ENCODE measurements at places on chromosomes 12 and 14.

DNA sequence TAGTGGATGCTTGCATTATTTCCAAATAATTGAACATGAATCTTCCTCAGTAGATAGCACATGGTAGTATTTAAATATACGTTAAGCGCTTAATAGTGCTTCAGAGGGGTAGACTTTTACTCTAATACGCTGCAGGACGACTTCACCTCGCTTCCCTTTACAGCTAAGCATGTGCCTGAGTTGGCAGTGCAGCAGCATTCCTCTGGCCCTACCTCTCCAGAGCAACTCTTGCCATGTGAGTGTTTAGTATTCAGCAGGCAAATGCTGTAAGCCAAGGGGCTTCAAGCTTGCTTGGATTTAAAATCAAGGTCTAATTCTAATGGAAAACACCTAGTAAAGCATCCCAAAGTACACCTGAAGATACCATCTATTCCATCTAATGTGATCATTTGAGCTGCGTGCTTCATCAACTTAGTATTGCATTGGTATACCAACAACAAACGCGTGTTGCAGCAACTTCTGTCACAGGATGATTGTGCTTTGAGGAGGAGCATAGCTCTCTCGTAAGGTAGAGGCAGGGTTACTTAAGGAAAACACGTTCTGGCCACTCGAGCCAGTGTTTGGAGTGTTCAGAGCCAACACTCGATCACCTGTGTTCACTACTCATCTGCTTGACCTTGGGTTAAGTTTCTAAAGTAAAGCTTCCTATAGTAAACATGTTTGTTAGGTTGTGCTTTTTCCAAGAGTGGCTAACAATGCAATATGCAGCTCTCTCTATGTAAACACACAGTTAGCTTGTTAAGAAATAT is 60.6 kb downstream of the PIWIL1 start:
- no peak for DNase-seq

GRCh38 chr12:3263939-3264922 is 187.1 kb downstream of the TSPAN9 start:
- DNase-seq, result no peak

- DNase-seq, result no peak
Measured at GRCh38 chr12:67909681-67910080, 79.6 kb upstream of the IFNG-AS1 start.

- no peak for DNase-seq
Measured at GRCh38 chr12:2397356-2398045, 344.7 kb downstream of the CACNA1C start.

DNA sequence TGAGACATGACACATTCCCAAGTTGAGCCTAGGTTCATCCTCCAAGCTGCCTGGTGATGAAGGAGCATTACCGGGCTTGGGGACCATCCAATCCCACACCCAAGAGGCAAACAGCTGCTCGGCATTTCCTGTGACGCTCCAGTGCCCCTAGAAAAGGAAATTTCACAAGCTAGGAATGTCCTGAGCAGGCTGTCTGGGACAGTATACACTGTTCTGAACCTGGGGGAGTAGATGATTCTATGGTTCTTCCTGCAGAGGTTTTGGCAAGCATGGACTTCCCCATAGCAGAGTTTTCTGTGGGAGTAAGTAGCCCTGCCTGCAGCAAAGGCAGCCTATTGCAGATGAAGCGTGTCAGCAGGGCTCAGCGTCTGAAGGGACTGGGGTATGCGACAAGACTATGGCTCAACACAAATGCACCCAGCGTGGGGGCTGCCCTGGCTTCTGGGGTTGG is 47.4 kb upstream of the SRSF5 start:
- DNase-seq, result no peak

GRCh38 chr14:63249092-63249491 is 44.8 kb downstream of the RHOJ start:
- DNase-seq, result no peak

DNA sequence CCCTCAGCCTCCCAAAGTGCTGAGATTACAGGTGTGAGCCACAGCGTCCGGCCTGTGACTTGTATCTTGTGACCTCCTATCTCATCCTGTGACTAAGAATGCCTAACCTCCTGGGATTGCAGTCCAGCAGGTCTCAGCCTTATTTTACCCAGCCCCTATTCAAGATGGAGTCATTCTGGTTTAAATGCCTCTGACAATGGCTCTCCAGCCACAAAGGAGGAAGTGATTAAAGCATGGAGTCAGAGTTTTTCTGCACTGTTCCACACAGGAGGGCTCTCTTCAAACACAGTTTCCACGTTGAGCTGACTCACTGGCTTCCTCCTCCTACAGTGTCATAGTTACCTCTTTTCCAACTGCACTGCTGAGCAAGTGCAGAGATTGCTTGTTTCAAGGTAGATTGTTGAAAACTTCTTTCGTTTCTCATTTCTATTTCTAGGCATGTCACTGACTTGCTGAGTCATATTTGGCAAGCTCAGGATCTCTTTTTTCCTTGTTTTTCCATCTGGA is 383.8 kb downstream of the PCNX1 start:
- DNase-seq, result no peak

DNA sequence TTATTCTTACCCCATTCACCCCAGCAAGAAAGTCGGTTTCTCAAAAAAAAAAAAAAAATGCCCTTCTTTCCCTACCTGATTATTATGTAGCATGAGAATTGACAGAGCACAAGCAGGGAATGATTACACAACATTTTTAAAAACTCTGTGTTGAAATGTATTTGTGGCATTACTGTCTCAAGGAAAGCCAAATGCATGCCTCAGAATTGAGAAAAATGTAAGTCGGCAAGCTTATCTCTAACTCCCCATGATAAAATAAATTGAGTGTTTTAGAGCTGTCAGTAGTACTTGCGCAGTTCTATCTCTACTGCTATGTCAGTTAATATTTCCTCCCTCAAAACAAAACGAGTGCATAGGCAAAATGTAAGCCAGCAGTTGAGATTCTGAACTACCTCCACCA is 25.7 kb downstream of the ANO4 start:
- DNase-seq, result no peak

DNA sequence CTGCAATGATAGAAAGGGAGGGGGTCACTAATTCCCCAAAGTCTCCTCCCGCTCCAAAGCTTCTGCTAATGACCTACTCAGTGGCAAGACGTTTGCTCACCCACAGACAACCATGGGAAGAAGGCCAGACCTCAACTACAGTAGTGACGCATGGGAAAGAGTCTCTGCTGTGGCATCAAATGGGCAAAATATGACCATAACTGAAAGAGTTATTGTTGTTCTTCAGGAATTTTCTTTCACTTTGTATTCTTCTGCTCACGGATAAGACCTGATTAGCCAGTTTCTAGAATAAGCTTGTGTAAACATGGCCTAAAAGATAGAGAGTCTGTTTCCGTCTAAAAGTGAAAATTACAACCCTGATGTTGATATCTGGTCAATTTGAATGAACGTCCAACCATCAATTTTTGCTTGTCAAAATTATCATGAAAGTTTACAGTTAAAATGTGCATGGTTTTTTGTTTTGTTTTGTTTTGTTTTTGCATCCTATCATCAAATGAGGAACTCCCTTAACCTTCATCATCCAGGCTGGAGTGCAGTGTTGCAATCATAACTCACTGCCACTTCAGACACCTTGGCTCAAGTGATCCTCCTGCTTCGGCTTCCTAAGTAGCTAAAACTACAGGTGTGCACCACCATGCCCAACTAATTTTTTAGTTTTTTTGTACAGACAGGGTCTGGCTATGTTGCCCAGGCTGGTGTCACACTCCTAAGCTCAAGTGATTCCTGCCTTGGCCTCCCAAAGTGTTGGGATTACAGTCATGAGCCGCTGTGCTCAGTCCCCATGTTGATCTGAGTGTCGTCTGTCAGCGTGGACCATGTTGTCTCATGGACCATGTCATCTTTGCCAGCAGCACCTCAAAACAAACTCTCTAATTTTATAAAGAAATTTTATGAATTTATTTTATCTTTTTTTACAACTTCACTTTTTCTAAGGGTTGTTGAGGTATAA is 7.0 kb downstream of the KRT6B start:
- DNase-seq, result no peak

DNA sequence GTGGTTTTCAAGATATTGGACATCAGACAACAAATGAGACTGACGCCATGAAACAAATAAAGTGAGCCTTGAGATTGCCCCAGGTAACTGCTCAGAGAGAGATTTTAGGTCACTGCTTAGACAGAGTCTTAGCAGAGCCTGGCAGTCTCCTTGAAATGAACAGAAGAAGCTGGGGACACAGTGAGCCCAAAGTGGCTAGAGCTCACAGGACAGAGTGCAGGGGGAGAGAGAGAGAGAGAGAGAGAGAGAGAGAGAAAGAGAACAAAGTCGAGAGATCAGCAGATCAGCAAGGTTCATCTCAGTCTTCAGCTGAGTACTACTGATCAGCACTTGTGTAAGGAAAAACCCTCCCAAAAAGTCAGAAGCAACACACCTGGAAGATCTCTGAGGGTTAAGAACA is 147.4 kb downstream of the RMST start:
- DNase-seq, result no peak

DNA sequence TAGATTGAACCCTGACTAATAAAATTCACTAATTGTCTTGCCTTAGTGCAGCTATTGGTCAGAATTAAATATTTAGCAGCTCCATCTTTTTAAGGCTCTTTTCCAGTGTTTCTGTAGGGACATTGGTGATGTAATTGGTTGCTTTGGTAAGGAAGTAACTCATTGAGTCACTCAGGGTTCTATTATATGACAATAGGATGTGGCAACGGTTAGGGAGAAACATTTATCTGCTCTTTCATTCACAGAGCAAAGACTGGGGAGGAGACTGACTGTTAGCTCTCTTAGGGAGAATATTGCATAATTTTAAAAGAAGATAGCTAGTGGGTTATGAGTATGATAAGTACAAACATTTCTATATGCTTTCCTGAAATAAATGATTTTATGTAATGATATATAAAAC is 616.5 kb downstream of the TRHDE start:
- DNase-seq, result no peak

DNA sequence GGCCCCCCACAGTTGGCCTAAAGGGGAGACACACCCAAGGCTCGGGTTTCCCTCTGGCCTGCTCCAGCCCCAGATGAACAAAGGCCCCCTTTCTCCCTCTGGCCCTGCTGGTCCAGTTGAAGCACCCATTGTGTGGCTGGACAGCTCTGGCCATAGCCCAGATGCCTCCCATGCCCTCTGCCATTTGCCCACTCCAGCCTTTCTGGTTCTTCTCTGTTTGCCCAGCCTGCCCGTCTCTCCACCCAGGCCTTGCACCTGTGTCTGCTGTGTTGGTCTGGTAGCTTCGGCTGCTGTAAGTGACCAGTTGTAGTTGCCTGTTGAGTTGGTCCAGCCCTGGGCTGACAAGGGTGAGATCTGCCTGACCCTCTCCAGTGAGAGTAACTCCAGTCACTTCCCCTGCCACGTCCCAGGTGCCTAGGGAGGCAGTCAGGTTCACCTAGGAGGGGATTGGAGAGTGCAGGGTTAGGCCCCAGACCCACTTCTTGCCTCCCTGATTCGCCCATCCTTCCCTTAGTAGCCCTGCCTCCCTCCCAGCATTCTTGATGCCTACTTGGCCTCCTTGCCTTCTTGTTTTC is 3.0 kb downstream of the B4GALNT1 start:
- DNase-seq, result no peak

DNA sequence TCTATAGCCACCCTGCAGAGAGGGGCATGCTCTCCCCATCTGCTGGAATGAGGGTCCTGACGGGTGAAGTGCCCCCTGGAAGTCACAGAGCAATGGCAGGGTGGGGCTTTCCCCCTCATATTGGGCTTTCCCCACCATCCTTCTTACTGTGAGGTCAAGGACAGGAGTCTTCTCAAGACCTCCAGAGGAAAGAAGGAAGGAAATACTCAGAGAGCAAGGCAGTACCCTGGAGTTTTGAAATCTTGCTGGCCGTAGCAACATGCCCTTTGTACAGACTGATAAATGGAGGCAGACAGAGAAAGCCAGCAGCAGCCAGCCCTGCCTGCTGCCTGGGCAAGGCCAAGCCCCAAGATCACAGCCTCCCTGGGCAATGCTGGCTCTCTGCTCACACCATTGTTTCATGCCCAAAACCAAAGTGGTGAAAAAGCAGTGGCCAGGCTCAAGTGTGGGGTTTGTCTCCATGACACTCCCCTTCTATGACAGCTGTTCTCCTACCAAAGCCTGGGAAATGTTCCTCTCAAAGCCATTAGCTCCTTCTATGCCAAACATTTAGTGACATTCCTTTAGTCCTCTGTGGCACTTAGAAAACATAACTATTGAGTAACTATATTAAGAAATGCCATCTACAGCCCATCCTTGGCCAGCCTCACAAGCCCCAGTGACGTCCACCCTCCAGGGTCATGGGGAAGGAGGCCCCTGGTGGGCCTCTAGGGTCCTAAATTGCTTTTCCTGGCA is 13.2 kb upstream of the ITPK1 start:
- no peak for DNase-seq

- DNase-seq, result no peak
Measured at GRCh38 chr14:24937300-24937699, 112.6 kb downstream of the STXBP6 start.

- no peak for DNase-seq
Measured at GRCh38 chr14:55188686-55189295, 2.6 kb downstream of the DLGAP5 start.

DNA sequence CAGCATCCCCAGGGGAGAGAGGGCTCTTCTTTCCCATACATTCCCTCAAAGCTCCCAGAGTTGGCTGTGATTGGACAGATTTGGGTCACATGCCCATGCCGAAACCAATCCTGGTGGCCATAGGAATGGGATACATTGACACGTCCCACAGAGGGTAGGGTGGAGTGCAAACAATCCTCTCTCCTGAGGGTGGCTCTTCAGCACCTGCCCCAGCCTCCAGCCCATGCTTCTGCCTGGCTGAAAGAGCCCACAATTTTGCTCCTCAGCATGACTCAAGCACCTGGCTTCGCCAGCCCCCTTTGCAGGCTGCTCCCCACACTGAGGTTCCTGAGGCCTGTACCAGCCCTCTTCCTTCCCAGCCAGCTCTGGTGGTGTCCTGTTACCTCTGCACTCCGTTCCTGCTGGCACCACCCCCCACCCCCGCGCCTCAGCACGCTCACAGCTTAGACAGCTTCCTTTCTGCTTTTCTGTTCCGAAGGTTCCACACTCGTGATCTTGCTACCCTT is 71.7 kb downstream of the CCDC92 start:
- DNase-seq, result no peak

- DNase-seq, result no peak
Measured at GRCh38 chr12:65446901-65447300, 168.4 kb downstream of the MSRB3 start.

GRCh38 chr14:100116134-100116533 is 43.3 kb downstream of the DEGS2 start:
- no peak for DNase-seq

GRCh38 chr12:89825591-89826449 is 117.2 kb upstream of the ATP2B1 start:
- DNase-seq, result no peak

DNA sequence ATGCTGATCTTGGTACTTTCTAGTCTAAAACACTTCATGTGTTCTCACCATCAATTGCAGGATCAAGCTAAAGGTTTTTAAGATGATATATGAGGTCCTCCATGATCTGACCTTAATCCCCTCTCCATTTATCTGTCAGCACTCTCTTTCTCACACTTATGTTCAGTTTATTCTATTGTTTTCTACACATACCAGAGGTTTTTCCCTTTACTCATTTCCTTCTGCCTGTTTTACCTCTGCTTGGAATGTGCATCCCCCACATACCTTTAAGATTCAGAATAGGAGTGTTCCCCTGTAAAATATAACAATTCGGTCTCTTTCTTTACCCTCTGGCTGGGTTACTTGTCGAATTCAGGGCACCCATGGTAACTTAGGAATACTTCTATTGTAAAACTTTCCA is 219.1 kb upstream of the PKP2 start:
- DNase-seq, result no peak

- no peak for DNase-seq
Measured at GRCh38 chr12:128240745-128241144, 26.2 kb upstream of the TMEM132C start.

GRCh38 chr12:125124320-125124966 is 59.2 kb downstream of the AACS start:
- DNase-seq, result no peak

GRCh38 chr12:128025589-128026245 is 241.3 kb upstream of the TMEM132C start:
- DNase-seq, result no peak

Measured in DMS 273 treated with DMSO at 0.1 percent for 48 hours (cell line).